ENCODE measurements at places on chromosomes 12 and 14.

DNA sequence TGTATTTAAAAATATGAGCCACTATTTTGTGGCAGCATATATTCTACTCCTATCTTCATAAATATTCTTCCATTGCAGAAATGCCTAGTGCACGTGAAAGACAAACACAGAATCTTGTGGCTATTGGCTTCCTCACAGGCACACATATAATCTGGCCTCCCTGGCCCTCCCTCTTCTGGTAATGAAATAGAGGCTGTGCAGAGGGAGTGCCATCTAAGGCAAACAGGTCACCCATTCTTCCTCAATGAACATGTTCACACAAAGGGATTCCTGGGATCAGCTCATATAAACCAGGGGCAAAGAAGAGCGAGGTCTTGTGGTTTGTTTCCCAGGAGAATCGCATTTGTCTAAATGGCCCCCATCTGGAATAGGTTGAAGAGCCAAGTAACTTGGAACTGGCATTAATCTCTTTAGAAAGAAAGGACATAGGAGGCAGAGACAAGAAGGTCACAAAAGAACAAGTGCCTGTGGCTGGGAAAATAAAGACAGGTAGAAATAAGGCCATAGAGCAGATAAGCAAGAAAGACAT is 171.6 kb upstream of the PTPRQ start:
- DNase-seq, result no peak

- no peak for DNase-seq
These were observed 30.6 kb upstream of the SLC6A13 start for GRCh38 chr12:293199-293598.

GRCh38 chr12:21151184-21151583 is 20.2 kb downstream of the SLCO1B1 start:
- DNase-seq, result no peak

DNA sequence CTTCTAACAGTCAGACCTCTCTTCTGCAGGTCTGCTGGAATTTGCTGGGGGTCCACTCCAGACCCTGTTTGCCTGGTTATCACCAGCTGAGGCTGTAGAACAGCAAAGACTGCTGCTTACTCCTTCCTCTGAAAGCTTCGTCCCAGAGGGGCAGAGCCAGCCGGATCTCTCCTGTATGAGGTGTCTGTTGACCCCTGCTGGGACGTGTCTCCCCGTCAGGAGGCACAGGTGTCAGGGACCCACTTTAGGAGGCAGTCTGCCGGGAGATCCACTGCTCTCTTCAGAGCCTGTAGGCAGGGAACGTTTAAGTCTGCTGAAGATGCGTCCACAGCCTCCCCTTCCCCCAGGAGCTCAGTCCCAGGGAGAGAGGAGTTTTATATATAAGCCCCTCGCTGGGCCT is 125.1 kb downstream of the SOX5 start:
- DNase-seq, result no peak

- no peak for DNase-seq
These were observed 162.0 kb downstream of the SAMD4A start for GRCh38 chr14:54728700-54729527.

GRCh38 chr14:42469637-42470426 is 863.2 kb downstream of the LRFN5 start:
- no peak for DNase-seq

DNA sequence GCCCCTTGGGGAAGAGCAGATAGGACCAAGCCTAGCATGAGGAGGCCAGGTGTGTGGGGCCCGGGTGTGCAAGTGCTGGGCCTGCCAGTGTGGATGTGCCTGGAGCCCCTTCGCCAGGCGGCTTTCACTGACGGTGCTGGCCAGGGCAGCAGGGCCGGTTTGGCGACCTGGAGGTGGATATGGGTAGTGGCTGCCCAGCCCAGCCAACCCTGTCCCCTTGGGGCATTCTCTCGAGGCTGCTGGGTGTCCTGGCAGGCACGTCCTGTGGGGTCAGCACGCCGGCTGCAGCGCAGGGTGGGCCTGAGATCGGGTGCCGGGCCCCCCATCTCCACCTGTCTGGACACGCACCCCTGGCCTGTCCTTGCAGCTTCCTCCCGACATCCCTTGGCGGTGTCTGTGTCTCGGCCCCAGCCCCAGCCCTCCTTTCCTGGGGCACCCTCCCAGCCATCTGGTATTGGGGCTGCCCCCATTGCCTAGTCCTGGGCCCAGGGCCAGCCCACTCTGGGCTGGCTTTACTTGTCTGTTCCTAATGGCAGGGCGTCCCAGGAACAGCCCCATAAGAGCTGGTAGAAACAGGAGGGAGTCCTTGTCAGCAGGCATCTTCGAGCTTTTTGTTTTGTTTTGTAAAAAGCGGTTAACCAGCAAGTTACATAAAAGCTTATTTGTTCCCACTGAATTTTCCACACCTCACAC is 7.2 kb upstream of the CRIP2 start:
- no peak for DNase-seq

GRCh38 chr14:95054346-95055280 is 102.7 kb downstream of the DICER1 start:
- no peak for DNase-seq

- no peak for DNase-seq
These were observed 111.8 kb upstream of the DNM1L start for GRCh38 chr12:32567296-32567674.

GRCh38 chr12:67630373-67631088 is 18.0 kb upstream of the DYRK2 start:
- peak; percentile 77 for DNase-seq

DNA sequence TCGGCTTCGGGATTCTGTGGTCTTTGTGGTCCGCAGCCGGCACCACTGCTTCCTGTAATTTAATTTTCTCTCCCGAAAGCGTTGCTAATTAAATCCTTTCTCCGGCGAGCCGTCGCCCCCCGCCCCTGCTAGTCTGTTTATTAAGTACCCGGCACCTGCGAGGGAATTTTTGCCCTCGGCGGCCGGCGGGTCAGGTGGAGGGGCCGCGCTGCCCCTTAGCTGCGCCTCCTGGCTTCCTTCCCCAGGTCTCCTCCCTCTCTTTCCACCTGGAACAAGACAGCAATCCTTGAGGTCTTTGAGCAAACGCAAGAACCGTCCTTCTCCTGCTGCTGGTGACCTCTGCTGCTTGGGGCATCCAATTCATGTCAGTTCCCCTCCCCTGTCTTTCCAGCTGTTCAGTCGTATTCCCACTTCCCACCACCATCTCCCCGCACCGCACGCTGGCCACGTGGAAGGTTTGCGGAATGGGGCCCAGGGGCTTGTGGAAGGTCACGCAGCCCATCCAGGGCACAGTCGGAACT is 16.2 kb downstream of the ZDHHC22 start:
- no peak for DNase-seq

GRCh38 chr12:64192644-64193444 is 29.3 kb downstream of the KICS2 start:
- no peak for DNase-seq

- DNase-seq, result no peak
These were observed 25.0 kb downstream of the NTF3 start for GRCh38 chr12:5456906-5457305.

- no peak for DNase-seq
These were observed 6.2 kb downstream of the LPCAT3 start for GRCh38 chr12:7012024-7012607.

Measured in stimulated activated naive CD4-positive, alpha-beta T cell treated with Interleukin-2 at 50 U/mL for 16 hours (primary cell).